ENCODE measurements at places on chromosomes 11 and 22.

- peak; percentile 46 for DNase-seq
Measured at GRCh38 chr11:114059278-114059983, at the start of gene ZBTB16. Gene ZBTB16 (plus strand): TSS chr11:114059711. CDS start chr11:114063301, 3,590 bp downstream.

DNA sequence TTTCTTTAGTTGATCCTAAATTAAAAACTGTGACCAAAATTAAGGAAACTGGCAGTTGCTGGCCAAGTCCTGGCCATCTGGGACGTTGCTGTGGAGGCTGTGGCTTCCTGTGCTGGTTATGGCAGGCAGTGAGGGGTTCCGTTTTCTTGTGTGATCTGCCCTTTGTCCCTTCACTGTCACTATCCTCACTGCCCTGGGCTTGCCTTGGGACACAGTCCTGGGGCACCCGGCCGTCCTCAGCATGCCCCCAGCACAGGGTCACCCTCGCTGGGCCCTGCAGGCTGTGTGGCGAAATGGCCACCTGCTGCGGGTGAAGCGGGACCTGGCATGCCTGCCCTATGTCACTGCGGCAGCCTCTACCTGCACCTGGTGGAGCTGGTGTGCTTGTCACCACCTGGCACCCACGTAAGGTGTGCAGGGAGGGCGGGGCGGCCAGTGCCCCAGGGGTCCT lies 52.5 kb upstream of the SLC22A12 start:
- DNase-seq: no peak

- no peak for DNase-seq
Measured at GRCh38 chr22:49212466-49212865, 615.2 kb downstream of the BRD1 start.

DNA sequence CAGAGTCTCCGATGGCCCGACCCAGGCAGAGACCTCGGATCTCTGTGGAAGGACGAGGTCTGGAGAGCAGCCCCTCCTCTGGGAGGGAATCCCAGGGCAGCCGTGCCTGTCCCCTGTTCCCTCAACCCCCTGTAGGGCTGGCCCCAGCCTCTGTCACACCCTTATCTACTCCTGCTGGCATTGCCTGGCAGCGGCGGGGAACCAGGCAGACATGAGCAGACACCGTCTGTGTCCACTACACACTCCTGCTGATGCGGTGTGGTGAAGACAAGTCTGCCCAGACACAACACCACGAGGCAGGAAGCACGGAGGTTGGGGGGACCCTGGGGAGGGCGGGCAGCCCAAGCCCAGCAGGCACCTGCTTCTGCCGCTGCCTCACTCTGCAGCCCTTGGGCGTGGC lies 52.5 kb upstream of the A4GALT start:
- DNase-seq: no peak

GRCh38 chr22:47629791-47630655 lies 867.6 kb downstream of the TBC1D22A start:
- no peak for DNase-seq

GRCh38 chr11:126113012-126113411 lies 50.3 kb upstream of the CDON start:
- DNase-seq: no peak

DNA sequence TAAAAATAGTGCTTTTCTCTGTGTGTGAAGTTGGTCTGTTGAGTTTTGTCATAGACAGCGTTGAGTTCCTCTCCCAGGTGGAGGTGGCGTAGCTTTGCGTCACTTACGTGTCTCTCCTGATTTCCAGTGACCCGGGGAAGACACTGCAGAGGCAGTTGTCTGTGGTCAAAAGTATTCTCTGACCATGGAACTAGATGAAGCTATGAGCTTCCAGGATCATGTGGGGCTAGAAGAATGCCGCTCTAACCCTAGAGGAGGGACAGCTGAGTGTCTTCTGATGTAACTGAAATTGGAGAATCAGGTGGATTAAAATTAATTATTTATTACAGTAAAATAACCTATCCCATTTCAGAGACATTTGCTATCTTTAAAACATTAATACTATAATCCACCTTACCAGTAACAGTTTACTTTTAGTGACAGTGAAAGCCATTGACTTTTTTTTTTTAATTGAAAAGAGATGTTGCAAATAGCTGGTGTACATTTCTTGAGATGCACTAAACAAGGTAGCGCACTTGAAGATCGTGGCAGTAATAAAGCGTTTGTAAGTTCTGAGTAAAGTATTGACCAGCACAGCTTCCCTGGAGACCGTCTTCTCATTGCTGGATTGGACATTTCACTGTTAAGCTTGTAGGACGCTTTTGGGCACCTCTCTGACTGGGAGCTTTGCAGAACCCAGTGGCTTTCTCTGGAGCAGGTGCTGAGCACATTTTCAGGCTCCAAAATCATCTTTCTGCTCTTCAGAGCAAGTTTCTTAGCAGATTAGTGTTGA lies 9.7 kb downstream of the CAT start:
- DNase-seq: no peak

DNA sequence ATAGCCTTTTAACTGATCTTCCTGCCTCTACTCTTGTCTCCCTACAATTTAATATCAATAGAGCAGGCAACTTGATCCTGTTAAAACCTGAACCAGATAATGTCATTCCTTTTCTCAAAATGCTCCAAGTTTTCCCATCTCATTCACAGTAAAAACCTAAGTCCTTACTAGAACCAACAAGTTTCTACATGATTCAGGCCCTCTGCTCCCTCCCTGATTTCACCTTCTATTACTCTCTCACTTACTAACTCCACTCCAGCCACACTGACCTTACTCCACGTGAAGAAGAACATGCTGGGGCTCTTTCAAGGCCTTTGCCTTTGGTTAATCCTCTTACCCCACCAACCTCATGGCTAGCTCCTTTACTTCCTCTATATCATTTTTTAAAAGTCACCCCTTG lies 71.1 kb downstream of the PRCP start:
- DNase-seq: no peak

DNA sequence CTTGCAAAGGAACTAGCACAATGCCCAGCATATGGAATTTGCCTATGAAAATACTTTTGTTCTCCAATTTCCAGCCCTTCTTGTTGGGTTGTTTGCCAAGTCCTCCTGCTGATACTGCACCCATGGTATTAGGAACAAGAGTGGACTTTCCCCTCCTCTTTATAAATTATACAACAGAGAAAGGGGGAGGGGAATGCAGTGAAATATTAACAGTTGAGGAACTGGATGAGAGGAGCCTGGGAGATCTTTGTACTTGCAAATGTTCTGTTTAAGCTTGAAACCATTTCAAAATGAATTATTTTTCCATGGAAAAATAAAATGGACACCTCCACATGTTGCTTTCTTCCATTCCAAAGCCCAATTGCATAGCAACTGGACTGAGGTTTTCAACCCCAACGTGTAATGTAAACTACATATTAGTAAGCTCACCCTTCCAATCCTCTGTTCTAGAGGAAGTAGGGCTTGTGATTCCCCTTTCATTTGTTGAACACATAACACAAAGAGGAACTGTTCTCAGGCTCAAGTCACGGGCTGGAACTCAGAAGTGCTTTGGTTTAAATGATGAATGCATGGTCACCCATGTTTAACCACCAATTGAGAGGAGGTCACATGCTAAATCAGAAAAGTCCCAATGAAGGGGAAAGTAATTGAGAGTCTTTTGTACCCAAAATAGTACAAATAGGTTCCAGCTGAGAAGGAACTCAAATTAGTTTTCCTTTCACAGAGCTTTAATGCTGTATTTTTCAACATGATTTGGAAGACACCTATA lies 66.2 kb upstream of the ZC3H12C start:
- no peak for DNase-seq

GRCh38 chr11:77386178-77386577 lies 84.7 kb upstream of the GDPD4 start:
- no peak for DNase-seq

DNA sequence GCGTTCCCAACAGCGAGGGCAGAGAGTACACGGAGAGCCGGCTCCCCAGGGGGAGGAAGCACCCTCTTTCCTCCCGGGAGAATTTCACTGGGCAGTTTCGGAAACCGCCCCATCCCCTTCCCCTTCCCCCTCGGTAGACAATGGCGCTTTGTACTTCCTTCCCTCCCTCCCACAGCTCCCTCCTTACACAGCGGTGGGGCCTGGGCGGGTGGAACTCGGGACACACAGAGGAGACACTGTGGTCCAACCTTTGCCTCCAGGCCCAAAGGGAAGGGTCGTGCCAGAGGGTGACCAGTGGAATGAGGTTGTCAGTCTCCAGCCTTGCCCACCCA lies 4.3 kb downstream of the SMTN start:
- no peak for DNase-seq

GRCh38 chr11:1820463-1821325 lies 14.1 kb upstream of the SYT8 start:
- no peak for DNase-seq

GRCh38 chr22:37968452-37969251 lies 15.2 kb downstream of the POLR2F start:
- DNase-seq: no peak

DNA sequence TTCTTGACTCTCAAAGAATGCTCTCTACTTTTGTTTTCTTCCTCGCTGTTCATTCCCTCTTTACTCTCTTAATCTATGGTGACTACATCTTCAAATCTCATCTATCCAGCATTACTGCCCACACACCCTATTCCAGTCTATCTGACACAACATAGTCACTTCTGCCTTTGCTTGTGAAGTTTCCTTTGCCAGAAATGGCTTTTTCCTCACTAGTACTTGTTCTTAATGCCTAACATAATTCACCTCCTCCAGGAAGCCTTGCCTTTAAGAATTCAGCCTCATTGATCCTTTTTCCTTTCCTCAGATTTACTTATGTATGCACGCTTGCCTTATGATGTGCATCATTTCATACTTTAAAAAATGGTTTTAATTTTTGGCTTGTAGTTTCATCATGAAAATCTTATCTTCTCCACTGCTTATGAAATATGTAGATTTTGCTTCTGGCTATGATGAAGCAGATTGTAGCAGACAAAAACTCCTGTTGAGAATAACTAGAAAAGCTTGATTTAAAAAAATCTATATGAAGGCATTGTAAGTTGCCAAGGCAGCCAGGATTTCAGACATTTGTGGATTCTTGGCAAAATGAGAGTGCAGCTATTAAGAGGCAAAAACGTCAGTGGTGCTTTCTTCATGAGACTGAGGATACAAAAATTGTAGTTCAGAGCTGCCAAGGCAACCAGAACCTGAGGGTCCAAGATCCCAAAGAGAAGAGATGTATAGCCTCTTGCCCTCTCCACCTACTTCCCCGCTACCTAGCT lies 31.8 kb downstream of the RNF169 start:
- no peak for DNase-seq

GRCh38 chr11:108775324-108775723 lies 110.5 kb downstream of the DDX10 start:
- DNase-seq: no peak

DNA sequence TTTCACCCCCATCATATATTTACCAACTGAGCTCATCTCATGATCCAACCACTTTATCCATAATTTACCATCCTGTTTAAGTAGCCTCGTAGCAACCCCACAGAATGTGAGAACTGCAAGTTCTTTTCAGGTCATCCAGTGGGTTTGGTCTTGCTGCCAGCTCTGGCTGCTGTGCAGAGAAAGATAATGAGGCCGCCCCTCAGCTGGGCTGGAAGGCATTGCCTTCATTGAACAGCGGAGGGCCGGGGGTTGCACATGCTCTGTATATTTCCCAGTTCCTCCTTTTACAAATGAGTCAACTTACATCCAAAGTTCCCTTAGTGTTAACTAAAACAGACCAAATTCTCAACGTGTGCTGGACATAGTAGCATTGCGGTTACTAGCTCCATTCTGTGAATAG lies 96.7 kb downstream of the SYN3 start:
- DNase-seq: no peak

DNA sequence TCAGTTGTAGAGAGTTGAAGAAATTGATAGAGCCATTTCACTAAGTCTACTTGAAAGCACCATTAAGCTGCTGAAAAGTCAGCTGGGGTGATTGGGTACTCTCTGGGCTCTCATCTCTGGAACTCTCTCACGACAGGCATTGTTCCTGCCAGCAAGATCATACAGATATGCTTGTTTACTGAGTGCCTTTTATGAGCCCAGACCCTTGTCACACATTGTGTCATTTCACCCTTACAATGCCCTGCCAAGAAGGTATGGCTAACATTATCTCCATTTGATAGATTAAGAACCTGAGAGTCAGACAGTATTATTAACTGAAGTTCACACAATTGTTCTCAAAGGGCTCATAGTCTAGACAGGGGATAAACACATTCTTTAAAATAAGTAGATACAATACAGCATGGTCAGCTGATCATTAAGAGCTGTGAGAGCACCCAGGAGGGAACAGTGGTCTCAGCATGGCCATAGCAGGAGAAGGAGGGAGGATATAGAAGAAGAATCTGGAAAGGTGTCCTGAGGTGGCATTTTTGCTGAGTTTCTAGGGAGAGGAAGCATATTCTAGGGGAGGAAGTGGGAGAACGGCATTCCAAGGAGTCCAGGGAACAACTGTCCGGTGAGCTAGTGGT lies 580.5 kb downstream of the INSC start:
- DNase-seq: no peak

GRCh38 chr11:92797874-92798273 lies 171.6 kb upstream of the MTNR1B start:
- no peak for DNase-seq

DNA sequence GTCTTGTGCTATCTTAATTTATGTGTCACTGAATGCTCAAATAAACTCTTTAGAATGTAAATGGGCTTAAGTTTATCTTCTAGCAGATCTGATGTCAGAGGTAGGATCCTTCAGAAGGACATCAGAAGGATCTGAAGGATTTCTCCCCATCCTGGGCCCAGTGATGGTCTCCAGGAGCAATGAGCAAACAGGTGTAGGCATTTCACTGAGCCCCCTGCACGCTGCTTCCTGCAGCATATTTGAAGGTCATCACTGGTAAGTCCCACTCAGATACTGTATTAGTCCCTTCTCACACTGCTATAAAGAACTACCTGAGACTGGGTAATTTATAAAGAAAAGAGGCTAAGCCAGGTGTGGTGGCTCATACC lies 4.5 kb downstream of the GSTP1 start:
- no peak for DNase-seq

DNA sequence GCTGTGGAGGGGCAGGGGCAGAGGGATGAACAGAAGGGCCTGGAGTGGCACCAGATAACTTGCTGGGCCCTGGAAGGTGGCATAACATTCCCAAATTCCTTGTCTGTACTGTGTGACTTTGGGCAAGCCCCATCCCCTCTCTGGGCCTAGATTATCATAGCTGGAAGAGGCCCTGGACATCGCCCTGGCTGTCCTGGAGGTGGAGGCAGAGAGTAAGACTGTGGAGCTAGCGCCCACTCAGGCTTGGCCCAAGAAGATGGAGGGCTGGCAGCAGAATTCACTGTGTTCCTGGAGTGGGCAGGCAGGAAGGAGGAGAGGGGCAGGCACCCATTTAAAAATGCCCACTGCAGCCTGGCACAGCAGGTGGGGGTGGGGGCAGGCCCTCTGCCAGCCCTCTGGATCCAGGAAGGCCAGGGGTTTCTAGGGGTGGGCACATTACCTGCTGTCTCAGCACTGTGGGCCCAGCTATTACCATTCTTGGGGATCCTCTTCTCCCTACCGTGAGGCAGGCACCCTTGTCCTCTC lies 22.6 kb downstream of the ARHGEF17 start:
- no peak for DNase-seq

- DNase-seq: no peak
Measured at GRCh38 chr11:9606809-9607510, 33.5 kb downstream of the WEE1 start.

DNA sequence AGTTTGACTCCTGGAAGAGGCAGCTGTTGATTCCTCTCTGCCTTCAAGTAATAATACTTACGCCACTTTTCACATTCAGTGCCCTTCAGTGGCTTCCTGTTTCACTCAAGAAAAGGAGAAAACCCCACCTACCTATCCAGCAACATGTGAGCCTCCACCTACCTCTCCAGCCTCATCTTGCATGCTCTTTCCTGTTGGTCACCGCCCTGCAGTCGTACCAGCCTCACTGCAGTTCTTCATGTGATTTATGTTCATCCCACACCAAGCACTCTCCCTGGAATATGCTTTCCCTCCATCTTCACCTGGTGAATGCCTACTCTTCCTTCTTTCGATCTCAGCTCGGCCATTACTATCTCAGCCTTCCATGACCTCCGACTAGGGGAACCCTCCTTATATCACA lies 21.8 kb upstream of the YWHAH start:
- no peak for DNase-seq
